CD8-positive, alpha-beta memory T cell (primary cell): ENCODE measurements at places on chromosomes 1 and 21.
A peak's percentile ranks its signal among the peaks of the same experiment; 100 is the strongest.

GRCh38 chr1:888297-888696 is 35.4 kb upstream of the SAMD11 start:
- DNase-seq, result no peak

GRCh38 chr1:46477153-46477929 is 12.3 kb upstream of the DMBX1 start:
- DNase-seq, result peak; percentile 62

GRCh38 chr1:234614081-234614489 is 4.1 kb upstream of the IRF2BP2 start:
- no peak for DNase-seq

GRCh38 chr1:116097626-116098025 is 13.6 kb upstream of the MAB21L3 start:
- no peak for DNase-seq

DNA sequence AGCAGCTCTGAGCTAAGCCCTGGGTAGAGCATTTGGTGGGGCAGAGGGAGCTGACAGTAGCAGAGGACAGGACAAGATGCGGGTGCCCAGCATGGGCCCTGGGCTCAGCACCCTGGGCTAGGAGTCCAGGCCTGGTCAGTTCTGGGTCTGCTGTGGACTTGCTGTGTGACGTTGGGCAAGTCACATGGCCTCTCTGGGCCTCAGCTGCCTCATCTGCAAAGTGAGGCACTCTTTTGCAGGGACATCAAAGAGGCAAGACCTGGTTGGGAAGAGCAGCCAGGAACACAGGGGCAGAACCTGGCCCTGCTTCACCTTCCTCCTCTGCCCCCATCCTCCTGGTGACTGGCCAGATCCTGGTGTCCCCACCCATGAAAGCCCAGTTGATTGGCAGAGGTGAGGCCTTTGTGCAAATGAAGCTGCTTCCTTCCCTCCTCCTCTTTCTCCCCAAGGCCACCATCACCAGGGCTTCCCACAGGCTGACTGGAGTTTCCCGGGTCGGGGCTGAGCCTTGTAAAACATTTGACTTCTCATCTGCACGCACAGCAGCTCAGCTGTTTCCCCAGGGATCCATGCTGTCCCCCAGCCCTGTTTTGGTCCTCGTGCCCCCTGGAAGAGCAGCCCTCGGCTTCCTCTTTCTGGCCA is 350.5 kb downstream of the MATN1 start:
- DNase-seq, result no peak

GRCh38 chr1:170397061-170397460 is 134.9 kb upstream of the GORAB start:
- no peak for DNase-seq

DNA sequence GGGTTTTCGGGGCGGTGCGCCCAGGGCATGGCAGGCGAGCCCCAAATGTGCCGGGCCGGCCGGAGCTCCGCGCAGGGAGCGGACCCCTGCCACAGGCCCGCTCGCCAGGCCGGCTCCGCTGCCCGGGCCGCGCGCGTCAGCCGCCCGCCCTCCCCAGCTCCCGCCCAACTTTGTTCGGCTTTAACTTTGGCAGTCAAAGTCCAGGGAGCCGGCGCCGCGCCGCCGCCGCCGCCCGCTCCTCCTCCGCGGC is 488 bp downstream of the SLC35D1 start:
- DNase-seq, result no peak

GRCh38 chr1:11125931-11126330 is 26.3 kb upstream of the EXOSC10 start:
- DNase-seq, result no peak

DNA sequence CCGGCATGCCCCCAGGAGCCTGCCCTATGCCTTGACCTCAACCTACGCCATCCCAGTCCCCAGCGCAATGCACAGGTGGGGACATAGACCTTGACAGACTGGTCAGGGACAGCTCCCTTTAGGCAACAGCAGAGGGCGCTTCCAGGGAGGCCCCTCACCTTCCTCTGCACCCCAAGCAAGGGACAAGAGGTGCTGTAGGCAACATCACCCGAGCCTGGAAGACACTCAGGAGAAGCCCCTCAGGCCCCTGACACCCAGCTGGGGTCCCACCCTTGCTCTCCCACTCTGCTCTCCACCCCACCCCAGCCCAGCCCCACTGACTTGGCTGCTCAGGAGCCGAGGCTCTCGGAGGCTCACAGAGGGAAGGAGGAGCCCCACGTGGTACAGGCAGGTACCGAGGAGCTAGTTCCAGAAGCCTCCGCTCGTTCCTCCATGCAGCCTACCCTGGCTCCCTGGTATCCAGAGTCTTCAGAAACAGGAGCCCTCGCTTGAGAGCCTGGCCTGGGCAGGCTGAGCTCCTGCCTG is 2.4 kb upstream of the WNT3A start:
- no peak for DNase-seq

- no peak for DNase-seq
Observed at GRCh38 chr1:226407199-226407496, 745 bp downstream of the PARP1 start.

GRCh38 chr1:227927971-227928741 is 19.6 kb downstream of the WNT9A start:
- no peak for DNase-seq

DNA sequence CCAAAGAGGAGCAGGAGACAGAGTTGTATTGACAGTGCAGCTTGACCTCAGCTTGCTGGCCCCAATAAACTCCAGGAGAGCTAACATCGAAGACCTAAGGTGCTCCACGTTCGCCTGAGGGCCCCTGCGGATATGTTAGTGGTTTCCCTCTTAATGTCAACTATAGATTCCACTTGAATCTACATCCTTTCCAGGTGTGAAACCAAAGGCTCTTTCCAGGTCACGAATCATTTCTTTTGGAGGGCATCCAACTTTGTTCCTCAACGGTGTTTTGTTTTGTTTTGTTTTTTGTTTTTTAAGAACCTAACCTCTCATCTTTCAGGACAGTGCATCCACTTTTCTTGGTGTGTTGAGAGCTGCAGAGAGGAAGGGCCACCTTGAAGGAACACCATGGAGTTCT is 267.6 kb upstream of the SGIP1 start:
- DNase-seq, result no peak

DNA sequence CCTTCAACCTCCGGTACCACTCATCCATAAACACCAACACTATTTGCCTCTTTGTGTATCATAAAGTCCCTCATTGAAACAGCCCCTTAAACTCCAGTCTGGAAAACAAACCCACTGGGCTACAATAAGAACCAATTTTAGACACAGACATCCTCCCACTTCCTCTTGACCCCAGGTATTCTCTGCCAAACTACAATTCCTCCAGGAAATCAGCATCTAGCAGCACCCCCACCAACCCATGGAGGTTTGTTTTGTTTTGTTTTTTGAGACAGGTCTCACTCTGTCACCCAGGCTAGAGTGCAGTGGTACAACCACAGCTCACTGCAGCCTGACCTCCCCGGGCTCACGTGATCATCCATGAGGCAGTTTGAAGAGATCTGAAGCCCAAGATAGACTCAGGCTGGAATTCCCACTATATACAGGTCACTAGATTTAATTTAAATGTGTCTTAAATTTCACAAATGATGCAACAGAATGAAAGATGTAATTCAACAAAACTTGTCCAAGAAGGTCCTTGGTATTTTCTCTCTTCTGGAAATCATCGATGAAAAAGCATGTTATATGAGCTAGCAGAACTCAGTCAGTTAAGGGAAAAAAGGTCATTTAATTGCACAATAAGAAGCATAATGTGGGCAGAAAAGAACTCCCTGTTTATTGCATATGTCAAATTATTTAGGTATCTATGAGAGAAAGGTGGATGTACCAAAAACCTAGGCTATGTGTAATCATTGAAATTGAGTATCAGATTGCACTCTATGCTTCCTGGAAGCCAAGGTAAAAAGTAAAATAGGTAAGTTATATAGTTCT is 30.3 kb downstream of the TCP10L start:
- no peak for DNase-seq

- no peak for DNase-seq
Observed at GRCh38 chr1:21865943-21866706, 54.1 kb downstream of the LDLRAD2 start.

GRCh38 chr1:43805340-43805739 is 98.0 kb downstream of the ST3GAL3 start:
- DNase-seq, result no peak

DNA sequence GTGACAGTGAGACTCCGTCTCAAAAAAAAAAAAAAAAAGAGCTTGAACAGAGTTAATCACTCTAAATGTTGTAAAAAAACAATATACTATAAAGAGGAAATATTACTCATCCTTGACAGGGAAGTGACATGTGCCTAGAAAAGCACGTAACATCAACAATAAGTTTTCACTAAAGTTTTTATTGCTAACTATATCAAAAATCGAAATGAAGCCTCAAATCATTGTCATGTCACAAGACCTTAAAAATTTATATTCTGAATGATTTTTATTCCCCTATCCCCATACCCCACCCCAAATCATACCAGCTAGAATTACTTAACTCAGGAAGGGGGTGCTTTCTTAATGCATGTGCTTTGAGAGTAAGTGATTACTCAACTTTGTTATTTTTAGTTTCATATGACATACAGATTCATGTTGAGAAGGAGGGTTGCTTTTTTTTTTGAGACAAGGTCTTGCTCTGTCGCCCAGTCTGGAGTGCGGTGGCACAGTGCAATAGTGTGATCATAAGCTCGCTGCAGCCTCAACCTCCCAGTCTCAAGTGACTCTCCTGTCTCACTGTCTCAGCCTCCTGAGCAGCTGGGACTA is 53.6 kb upstream of the MUTYH start:
- no peak for DNase-seq

DNA sequence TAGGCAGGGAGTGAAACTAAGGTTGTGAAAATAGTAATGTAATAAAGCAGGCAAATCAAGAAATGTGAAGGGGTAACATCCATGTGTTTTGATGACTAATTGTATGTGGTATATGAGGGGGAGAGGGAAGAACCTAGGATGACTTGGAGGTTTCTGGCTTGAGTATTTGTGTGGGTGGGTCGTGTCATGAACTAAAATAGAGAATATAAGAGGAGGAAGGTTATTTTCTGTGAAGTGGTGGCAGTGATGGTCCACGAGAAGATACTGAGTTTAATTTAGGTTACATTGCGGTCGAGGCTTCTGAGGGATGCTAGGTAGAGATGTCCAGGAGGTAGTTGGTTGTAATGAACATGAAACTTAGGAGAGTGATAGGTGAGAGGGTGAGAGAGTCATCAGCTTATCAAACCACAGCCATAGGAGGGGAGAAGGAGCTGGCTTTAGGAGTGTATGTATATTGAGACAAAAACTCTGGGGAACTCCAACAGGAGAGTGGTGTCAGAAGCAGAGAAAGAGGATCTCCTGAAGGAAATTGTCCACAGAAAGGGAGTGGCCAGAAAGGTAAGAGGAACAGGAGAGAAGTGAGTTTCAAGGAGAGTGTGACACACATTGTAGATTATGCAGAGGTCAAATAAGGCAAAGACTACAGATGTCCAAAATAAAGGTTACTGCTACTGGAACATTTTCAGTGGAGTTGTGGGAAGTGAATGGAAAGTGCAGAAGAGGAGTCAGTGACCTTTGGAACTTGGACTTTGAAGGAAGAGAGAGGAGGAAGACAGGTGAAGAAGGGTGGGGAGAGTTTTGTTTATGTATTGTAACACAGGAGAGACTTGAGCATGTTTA is 89.0 kb upstream of the MACF1 start:
- DNase-seq, result no peak

DNA sequence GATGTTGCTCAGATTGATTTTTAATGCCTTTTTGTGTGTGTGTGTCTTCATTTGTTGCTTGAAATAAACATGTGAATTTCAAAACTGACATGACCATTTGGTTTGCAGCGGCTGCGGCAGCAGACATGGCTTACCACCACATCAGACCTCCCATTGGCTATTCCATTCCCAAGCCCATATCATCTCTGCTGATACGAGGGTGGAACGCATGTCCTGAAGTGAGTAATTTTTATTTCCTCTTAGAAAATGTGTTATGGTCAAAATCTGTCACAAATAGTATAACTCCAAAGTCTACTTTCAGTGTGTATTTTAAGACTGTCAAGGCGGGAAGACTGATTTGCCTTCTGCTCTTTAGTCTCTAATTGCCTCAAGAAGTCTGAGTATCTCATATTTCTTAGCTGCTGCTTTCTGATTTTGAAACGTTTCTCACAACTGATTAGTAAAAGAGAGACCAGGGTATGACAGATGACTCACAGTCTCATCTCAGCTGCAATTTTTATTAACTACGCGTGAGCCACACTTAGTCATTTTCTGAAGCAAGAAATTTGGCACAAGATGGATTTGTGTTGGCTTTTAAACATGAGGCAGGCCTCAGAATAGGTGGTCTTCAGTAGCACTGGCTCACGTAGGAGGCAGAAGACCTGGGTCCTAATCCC is 49.0 kb downstream of the LRRC53 start:
- DNase-seq, result no peak

- DNase-seq, result no peak
Observed at GRCh38 chr1:52439976-52440375, 35.6 kb downstream of the PRPF38A start.

DNA sequence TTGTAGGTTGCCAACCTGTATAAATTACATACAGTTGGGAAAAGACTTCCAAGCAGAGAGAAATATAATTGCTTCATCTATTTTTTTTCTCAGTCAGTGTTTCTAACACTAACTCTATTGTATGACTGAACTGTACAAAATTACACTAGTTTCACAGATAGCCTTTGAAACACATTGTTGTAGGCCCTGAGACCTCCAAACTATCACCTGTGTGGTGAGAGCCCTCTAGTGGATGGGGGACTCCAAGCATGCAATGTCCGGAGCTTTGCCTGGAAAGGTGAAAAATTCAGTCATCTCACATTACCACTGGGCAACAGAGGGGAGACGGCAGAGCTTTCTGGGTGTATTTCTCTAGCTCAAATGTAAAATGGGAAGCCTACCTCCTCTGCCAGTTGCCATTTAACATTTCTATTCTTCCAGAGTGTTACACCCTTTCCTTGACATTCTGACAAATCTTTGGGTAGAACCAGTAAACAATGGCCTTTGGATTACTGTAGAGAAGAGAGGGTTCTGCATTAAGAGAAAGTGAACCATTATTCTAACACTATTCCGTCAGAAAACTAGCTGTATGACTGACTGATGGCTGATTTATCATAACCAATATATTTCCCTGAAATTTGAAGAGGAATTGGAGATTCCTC is 212.2 kb downstream of the LYPLAL1 start:
- DNase-seq, result no peak

DNA sequence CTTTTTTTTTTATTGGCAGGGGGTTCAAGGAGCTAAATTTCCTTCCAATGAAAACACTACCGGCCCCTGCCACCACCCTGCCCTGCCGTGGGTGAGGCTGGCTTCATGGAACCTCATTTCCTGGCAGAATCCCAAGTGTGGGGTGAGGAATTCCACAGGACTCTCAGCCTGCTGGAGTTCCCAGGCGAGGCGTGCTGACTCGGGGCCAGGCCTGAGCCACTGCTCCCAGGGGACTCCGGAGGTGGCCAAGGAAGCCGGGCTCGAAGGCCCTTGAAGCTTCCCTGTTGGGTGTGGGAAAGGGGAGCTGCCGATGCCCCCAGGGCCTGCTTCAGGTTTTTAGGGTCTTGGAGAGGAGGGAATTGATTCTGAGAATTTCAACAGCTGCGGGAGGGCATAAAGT is 95.3 kb upstream of the ACTRT2 start:
- DNase-seq, result no peak

GRCh38 chr1:182816863-182817262 is 22.3 kb upstream of the DHX9 start:
- DNase-seq, result no peak
